ENCODE measurements at places on chromosomes 5 and 9.

DNA sequence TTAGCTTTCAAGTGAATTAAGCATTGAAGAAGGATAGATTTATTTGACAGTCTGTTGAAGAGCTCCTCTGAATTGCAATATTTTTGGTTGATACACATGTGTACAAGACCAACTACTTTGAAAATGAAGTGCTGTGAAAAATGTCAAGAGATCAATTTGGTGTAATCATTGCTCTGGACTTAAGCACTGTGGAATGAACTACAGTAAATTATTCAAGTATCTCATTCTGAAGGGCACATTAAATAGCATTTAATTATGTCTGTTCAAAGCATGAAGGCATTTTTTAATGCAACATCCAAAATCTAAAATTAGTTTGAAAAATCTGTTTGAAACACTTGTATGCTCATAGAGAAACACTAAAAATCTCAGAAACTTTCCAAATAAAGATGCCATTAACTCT, 107.5 kb downstream of the CDH18 start:
- DNase-seq: no peak

DNA sequence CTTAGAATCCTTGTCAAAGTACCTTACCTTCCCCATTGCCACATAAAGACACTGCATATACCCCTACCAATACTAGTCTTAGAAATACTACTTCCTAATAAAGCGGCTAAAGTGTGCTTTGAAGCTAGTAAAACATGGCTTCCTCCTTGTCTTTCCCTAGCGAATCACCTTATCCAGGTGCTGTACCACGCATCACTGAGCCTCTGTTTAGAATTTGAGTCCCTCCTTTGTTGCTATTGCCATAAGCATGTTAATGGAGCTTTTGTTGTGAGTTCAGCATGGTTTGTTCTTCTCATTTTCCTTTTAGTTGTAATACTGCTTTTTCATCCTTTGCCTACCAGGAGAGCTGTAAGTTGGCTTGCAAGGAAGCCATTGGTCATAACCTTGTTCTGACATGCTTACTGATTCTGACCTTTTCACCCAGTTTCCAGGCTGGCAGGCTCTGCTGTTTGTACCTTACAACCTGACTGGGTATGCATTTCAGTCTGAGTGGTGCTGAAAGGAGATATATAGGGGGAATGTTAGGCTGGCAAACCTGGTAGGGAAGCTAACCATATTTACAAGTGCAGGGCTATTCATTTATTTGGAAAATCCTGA, 49.8 kb downstream of the LMNB1 start:
- no peak for DNase-seq

GRCh38 chr5:65707663-65708062, 14.2 kb downstream of the SGTB start:
- no peak for DNase-seq

- no peak for DNase-seq
These were observed 69.9 kb upstream of the PLPP1 start for GRCh38 chr5:55604611-55605067.

GRCh38 chr5:176181271-176181855, 56.9 kb upstream of the SIMC1 start:
- DNase-seq: no peak

Data from femur (tissue), 1 donor.